CD4-positive, alpha-beta T cell treated with Interleukin-4 for 1 hour (primary cell): ENCODE measurements at places on chromosomes 2 and 18.

- DNase-seq: no peak
These were observed 1329.5 kb upstream of the ZEB2 start for GRCh38 chr2:145849466-145849865.

DNA sequence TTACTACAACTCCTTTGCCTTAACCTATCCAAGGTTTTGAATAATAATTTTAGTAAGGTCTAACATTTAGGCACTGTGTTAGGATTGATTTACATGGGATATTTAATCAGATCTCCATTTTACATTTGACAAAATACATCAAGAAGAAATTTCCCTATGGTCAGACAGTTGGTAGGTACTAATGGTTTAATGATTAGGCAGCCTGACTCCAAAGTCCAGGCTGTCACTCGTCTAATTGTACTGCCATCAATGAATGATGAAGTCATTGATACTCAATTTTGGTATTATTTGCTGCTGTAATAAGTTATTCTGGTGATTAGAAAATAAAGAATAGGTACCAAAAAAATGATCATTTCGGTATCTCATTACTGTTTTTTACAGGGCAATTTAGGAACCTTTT is 14.1 kb downstream of the BBS5 start:
- no peak for DNase-seq

DNA sequence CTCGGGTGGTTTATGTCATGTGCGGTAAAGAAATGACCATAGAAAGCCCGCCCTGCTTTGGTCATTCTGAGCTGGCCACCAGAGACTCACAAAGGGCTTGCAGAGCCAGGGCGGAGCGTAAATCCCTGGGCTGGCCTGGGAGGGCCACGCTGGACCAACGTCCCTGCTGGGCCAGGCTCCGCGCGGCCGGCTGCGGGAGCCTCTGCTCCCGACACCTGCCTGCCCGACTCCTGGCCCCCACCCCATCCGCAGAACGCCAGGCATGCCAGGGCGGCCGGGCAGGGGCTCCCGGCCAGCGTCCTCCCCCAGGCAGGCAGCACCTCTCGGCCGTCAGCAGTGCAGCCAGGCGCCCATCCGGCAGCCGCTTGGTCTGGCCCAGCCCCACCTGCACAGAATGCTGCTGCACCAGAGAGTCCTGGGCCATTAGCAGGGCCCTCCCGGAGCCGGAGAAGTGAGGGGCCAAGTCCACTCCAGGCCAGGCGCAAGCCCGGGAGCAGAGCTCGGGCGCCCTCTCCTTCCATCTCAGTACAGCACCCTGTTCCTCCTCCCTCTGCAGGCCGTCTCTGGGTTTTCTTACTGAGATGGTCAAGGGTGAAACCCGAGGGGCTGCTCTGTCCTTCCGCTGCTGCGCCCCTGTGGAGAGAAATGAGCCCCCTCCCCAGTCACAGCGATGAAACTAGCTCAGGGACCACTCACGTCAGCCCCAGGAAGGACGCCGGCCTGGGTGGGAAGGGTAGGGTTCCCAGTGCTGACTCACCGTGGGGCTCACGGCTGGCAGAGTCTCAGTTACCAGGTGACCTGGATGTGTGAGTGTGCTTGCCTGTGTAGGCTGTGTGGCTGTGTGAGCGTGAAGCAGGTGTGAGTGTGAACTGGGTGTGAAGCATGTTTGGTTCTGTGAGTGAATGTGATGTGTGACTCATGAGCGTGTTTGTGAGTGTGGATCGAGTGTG is 83.3 kb downstream of the PTGR3 start:
- DNase-seq: no peak

GRCh38 chr18:6728331-6728730 is 1.2 kb upstream of the ARHGAP28 start:
- no peak for DNase-seq

GRCh38 chr2:112154246-112155117 is 16.3 kb downstream of the FBLN7 start:
- DNase-seq: peak; percentile 47

GRCh38 chr2:159585622-159586021 is 30.7 kb downstream of the BAZ2B start:
- no peak for DNase-seq

DNA sequence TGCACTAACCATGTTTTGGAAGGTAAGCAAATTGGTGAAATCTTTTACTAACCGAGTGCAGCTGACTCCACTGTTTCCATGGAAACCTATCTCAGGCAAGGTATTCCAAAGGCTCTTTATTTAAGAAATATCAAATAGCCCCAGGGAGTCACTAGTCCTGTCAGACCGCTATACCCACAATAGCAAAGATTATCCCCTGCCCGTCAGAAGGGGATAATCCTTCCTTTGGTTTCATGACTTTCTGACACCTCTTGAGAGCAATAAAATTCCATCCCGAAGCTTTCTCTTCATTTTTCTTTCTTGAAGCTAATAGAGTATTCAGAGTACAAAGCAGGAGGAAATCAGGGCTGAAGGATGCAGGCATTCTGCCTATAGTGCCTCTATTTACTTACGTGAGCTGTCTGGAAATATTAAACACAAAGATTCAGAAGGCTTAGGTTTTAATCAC is 34.7 kb upstream of the MAP2 start:
- DNase-seq: no peak
